ENCODE measurements at places on chromosomes 5 and 9. TPM values are rescaled to one million over a fixed set of nuclear protein-coding genes. Genes with fewer than 3 reads are reported as not detected.

GRCh38 chr5:120683580-120683979 lies 219.5 kb downstream of the PRR16 start:
- no peak for DNase-seq

- no peak for DNase-seq
Measured at GRCh38 chr5:83657807-83658525, 62.7 kb downstream of the HAPLN1 start.

GRCh38 chr5:3612591-3613042 lies 17.0 kb downstream of the IRX1 start:
- DNase-seq, result no peak

DNA sequence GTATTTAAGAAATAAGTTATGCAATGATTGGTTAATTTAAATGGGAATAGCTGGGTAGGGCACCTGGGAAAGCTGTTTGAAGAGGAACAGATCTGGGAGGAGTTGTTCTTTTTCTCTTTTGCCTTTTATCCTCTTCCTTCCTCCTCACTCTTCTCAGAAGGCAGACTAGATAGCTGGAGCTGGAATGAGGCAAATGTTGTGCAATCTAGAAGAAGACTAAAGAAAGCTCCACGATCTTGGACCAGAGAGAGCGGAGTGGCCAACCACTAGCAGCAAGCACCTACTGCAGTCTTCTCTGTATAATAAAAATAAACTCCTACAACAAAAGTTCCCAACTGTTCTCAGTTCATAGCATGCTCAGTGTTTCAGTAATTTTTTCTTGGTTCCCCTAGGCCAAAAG lies 19.3 kb downstream of the GLIS3 start:
- no peak for DNase-seq

DNA sequence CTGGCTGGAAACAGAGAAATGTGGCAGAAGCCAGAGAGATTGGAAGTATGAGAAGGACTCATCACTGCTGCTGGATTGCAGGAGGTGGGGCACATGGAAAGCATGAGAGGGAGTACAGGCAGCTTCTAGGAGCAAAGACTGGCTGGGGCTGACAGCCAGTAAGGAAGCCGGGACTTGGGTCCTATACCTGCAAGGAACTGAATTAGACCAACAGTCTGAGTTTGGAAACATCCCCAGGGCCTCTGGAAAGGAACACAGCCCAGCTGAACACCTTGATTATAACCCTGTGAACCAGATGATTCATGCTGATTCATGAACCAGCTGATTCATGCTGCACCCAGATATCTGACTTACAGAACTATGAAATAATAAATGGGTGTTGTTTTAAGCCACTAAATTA lies 93.4 kb downstream of the OSTF1 start:
- DNase-seq, result no peak

The CDKN2B gene
- 4.0 TPM for total RNA-seq

The IFNA14 gene
- not detected for total RNA-seq

DNA sequence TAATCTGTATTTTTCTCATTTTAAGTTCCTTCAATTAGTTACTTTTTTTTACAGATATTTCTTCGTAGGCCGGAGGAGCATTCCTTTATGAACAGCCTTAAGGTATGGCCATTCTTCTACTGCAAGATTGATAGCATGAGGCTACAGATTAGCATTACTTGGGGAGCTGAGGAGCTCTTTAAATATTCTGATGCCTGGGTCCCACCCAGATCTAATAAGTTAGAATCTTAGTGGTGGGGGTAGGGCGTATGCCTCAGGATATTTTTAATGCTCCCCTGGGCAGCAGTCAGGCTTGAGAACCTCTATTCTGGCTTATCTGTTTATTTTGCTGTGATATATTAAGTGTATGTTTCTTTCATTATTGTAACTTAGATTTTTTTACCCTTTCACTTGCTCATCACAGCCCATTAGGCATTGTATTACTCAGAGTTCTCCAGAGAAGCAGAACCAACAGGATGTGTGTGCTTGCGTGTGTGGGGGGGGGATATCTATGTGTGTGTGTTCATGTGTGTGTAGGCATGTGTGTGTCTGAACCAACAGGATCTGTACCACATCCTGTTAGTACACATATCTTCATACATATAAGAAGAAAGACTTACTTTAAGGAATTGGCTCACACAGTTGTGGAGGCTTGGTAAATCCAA lies 91.8 kb upstream of the MTAP start:
- no peak for DNase-seq

DNA sequence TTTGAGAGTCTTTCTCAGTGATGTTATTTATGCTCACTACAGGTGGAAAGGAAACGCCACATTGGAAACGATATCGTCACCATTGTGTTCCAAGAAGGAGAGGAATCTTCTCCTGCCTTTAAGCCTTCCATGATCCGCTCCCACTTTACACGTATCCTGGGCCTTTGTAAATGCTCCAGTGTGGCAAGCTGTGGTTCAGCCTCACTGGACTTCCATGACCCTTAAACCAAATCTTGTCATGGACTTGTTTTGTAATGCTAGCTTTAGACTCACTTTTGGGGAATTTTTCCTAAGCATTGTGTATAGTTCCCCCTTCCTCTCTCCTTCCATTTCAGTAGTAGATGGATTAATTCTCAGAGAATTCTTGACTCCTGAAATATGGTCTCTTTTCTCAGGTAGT lies 60.9 kb upstream of the SLC2A8 start:
- no peak for DNase-seq
